ENCODE measurements at places on chromosomes 11 and 22. TPM values are rescaled to one million over a fixed set of nuclear protein-coding genes. Genes with fewer than 3 reads are reported as not detected.

C11orf65 gene
- total RNA-seq = 11.4 TPM

KCNK4 gene
- not detected for total RNA-seq

CDON gene
- total RNA-seq = 50.5 TPM

CATSPERZ gene
- not detected for total RNA-seq

RASSF10 gene
- 2.9 TPM for total RNA-seq

OR5D18 gene
- total RNA-seq = not detected

PANX3 gene
- not detected for total RNA-seq

MFRP gene
- total RNA-seq = not detected

CHST1 gene
- not detected for total RNA-seq

DNA sequence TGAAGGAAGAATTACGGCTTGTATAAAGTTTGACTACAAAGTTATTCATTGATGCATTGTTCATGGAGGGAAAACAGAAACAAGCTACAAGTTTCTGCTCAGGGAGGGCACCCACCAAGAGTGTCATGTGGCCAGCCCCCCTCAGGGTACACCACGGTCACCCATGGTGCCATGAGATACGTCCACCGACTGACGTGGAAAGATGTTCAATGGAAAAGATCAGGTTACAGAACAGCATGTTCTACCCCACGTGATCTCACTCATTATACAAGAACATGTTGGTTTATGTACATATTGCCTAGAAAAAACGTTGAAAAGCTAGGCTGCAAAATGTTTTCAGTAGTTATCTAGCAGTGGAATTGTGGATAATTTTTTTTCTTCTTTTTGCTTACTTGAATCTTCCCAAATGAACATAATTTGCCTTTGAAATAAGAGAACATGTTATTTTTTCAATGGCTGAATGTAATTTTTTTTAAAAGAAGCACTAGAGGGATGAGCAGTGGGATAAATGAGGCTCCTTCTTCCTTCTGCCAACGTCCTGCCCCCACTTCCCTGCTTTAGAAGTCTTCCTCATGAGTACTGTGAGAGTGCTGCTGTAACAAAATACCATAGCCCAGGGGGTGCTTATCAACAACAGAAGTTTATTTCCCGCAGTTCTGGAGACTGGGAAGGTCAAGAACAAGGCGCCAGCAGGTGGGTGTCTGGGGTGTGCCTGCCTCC, 22.5 kb downstream of the RCN1 start:
- DNase-seq = no peak

- peak; percentile 75 for DNase-seq
Observed at GRCh38 chr11:30422447-30423278, 99.8 kb downstream of the ARL14EP start.

- no peak for DNase-seq
Observed at GRCh38 chr22:42468841-42469240, 36.6 kb upstream of the NFAM1 start.

DNA sequence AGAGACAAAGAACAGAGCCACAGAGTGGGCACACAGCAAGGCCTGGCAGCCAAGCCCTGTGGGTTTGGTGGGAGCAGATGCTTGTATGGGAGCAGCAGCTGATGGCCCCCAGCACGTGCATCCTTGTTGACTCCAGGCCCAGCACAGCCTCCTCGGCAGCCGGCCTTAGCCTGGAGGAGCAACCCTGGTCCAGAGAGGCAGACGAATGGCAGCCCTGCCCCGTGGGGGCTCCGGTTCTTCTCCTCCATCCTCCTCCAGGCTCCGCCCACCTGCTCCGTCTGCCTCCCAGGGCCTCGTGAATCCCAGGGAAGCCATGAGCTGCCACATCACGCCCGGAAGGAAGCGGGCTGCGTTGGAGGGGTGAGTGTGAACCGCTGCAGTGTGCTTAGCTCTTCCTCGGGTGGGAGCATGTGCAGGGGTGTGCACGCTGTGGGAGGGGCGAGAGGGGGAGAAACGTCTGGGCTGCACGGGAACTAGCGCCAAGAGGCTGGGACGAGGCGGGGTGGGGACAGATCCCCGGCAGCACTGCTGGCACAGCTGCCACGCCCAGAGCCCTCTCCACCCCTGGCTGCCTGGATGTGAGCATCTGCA, 36.3 kb upstream of the JAM3 start:
- DNase-seq = no peak

DNA sequence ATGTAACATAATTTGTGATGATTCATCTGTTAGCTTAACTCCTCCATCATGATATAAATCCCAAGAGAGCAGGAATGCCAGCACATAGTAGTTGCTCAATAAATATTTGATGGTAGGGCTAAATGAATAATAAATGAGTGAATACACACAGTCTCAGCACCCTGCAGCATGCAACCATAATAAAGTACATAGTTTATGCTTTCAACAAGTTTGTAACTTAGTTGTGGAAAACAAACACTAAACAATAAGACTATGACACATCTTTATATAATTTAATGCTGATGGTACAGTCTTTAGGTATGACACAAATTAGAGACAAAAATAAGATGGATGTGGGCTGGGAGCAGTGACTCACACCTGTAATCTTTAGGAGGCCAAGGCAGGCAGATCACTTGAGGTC, 3.8 kb downstream of the ALKBH8 start:
- no peak for DNase-seq

DNA sequence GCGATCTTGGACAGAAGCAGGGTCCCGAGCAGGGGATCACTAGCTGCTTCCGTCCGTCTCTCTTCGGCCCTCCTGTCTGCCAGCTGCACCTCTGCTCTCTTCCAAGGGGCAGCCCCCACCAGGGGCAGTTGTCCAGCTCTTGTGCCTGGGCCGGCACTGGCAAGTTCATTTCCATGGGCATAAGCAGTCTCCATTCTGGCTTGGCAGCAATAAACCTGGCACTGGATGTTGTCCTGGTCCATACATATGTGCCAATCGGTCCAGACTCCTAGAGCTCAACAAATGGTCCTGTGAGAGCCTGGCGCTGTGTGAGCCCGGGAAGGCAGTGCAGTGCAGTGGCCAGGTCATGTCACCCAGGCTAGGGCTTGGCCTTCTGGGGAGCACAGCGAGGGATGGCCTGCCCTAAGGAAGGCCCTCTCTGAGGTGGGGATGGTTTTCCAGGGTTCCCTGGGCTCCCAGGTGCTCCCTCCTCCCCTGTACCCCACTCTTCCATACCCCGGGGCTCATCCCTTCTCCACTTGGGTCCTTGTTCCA, 60.4 kb downstream of the RPS6KA4 start:
- no peak for DNase-seq

- DNase-seq = no peak
Observed at GRCh38 chr11:116473206-116473769, 299.5 kb downstream of the BUD13 start.

- no peak for DNase-seq
Observed at GRCh38 chr11:103364687-103365086, 255.5 kb downstream of the DYNC2H1 start.

GRCh38 chr22:49544286-49544685, 283.4 kb downstream of the BRD1 start:
- no peak for DNase-seq

GRCh38 chr11:85724748-85725465, 38.9 kb upstream of the CCDC89 start:
- no peak for DNase-seq

- no peak for DNase-seq
Observed at GRCh38 chr11:35154952-35155351, 16.0 kb downstream of the CD44 start.

DNA sequence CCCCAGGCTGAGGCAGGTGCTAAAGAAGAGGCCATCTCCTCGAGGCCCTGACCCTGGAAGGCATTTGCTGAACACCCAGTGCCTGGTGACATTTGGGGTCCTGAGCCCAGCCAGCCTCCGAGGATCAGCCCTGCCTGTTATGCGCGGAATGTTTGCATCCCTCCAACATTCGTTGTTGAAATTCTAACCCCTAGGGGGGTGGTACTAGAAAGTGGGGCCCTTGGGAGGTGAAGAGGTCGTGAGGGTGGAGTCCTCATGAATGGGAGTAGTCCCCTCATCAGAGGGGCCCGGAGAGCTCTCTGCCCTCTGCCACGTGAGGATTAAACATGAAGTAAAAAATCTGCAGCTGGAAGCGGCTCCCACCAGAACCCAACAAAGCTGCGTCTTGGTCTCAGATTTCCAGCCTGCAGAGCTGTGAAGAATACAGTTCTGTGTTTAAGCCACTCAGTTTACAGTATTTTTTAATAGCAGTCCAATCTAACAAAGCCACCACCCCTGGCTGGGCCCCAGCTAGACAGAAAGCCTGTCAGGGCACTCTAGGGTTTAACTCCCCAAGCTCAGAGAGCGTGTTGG, 35.3 kb upstream of the SEPTIN5 start:
- peak; percentile 38 for DNase-seq

- no peak for DNase-seq
Observed at GRCh38 chr11:57306161-57306876, 18.4 kb downstream of the TNKS1BP1 start.

DNA sequence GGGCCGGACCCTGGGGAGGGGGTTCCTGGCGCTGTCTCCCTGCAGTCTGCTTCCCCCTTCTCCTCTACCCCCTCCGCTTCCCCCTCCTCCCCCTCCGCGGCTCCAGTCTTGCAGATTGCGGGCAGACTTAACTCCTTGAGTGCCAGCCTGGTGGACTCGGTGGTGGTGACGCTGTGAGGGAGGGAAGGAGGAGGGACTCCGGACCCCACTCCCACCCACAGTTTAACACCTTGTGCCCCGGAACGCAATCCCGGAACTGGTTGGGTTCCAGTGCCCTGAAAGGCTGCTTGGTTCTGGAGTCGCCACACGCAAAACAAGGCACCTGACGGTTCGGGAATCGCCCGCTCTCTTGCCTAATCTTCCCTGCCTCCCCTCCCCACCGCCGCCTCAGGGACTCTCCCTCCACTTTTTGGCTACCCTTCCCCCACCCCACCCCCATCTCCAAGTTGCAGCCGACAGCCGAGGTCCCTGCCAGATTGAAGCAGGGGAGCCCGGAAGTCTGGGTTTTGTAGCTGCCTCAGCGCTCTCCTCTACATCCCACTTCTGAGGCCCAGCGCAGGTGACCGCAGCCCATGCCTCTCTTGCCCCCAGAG, 3.9 kb upstream of the BCL9L start:
- DNase-seq = peak; percentile 94

DNA sequence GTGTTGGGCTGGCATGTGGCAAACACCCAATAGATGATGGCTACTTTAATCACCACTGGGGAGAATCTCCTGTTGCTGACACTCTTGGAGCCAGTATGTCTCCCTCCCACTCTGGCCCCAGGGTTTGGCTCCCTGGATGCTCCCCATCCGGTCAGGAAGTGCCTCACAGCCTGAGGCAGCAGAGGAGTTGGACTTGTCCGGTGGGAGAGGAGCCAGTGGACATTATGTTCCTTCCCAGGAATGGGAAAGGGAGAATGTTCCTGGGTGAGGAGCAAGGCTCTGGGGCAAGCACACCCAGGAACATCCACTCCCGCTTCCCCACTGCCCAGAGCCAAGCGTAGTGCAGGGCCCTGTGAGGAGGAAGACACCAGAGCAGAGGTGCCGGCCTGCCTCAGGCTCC, 84.6 kb upstream of the NAV2 start:
- DNase-seq = no peak

DNA sequence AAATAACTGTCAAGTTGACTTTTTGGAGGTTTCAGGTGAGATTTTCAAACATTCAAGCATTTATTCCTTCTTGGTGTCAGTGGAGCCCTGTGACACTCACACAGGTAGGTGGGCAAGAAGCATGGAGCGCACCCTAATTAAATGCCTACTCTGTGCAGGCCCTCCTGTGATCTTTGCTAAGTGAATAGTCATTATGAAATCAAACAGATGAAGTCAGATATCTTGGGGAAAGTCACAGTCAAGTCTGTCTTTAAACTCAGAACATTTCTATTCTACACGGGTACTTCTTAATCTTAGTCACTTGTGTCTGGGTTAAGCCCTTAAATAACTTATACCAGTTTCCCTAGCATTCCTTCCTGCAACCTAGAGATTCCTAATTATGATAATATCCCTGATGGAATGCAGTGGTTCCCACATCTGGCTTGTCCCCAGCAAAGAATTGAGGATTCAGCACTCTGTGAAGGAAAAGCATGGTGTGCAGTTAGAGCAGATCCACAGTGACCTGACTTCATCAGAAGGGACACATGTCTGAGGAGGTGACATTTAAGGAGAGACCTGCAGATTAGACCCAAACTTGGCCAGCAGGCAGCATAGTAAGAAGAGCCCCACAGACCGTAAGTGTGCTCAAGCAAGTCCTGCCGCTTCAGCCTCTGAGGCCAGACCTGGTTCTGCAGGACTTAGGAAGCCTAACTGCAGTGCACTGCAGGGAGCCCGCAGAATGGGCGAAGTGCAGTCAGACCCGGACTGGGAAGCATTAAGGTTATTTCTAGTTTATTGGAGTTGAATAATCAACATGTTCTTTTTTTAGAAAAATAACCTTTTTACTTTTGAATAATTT, 85.3 kb upstream of the GAL start:
- DNase-seq = no peak

DNA sequence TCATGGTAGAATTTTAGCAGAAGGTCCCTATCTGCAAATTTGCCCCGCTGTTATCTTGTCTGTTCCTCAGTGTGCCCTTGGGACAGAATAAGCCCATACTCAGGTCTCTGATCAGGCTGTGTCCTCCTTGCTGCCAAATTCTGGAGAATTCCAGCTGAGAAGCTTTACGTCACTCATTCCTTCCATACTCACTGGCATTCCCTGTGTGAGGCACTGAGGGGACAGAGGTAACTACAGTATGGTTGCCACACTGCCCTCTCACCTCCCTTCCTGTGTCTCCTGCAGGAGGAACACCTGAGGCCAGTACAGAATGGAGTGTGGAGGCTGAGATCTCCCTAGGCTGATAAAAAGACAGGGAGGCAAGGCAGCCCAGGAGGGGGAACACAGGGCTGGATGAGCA, 31.5 kb downstream of the SHISA8 start:
- DNase-seq = no peak

DNA sequence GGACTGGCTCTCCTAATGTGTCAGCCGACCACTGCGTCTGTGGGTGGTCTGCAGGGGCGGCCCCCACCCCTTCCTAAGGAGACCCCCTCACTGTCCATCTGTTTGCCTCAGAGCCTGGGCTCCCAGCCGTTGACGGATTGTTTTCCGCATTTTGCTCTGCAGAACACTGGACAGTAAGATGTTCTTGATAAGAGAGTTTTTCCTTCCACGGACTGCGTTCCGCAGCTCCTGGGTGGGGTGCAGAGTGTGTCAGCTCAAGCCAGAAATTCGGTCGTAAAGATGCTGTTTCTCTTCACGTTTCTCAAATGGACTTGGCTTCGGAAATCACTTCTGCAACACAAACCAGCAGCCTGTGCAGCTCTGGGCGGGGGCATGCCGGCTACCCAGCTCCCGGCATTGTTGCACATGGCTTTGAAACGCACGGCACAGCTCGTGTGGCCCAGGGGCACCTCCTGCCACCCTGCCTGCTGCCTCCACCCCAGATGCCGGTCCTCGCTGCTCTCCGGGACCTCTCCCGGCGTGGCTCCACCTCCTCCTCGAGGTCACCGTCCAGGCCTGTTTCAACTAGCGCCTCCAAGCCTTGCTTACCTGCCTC, 2.9 kb upstream of the MRGPRG start:
- DNase-seq = no peak

GRCh38 chr22:24180316-24181087, 785 bp upstream of the SUSD2 start:
- DNase-seq = no peak

GRCh38 chr11:3894128-3894731, 38.8 kb downstream of the STIM1 start:
- DNase-seq = no peak

- DNase-seq = no peak
Observed at GRCh38 chr11:30859669-30860068, 273.5 kb upstream of the MPPED2 start.

All from neural progenitor cell (in vitro differentiated cells).